Stimulated activated CD8-positive, alpha-beta memory T cell treated with anti-CD3 and anti-CD28 coated beads, Interleukin-15, amount 100 ng/mL, for 24 hours (primary cell): ENCODE measurements at places on chromosomes 13 and 19.

DNA sequence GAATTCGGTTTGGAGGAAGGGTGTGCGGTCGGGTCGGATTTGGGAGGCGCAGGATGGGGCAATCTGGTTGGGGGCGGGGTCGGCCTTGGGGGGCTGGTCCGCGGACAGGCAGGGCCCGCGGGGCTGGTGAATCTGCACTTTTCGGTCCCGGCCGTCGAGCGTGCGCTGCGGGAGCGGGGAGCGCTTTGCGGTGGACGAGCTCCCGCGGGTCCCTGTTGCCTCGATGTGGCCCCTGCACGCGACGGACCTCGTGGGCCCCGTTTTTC, 11.9 kb downstream of the PEAK3 start:
- no peak for DNase-seq

DNA sequence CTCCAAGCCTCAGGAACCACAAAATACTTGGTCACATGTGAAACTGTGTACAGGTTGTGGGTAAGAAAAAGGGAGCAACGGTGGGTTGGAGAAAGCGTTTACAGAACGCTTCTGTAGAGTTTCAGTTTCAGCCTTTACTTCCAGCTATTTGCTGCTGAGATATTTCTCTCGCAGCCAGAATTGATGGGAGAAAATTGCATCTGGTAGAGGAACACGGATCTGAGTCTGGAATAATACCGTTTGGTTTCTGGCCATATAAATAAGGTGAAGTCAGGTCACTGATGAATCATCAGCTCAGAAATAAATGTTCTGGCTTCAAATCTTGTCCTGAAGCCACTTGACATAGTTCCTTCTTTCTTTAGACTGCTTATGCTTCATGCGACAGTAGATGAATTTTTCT, 20.3 kb upstream of the RFC3 start:
- DNase-seq: no peak

- no peak for DNase-seq
Measured at GRCh38 chr13:28819046-28819730, 951 bp upstream of the MTUS2 start.

DNA sequence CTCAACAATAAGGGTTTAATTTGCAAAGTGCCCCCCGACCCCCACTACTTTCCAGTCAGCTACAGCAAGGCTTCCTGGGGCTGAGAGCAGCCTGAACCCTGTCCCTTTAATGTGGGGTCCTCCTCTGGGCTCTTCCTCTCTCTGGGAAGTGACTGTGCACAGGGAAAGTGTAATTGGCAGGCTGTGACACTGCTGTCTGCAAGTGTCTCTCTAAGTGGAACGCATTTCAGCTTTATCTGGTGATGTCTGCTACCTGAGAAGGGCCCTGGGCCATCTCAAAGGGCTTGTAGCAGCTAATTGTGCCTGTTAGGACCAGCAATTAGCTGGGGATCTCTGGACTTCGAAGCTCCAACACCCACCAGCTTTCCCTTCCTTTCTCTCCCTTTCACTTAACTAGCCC, 406.6 kb downstream of the TSHZ3 start:
- no peak for DNase-seq

GRCh38 chr13:66273011-66273410, 957.1 kb downstream of the PCDH9 start:
- DNase-seq: no peak

DNA sequence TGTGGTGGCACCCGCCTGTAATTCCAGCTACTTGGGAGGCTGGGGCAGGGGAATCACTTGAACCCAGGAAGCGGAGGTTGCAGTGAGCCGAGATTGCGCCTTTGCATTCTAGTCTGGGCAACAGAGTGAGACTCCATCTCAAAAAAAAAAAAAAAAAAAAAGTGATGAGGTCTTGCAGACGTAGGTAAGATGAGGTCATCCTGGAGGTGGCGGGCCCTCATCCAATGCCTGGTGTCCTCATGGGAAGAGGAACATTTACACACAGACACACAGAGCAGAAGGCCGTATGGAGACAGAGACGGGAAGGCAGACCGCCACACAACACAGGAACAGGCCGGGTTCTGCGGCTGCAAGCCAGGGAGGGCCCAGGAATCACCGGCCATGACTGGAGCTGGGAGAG, 4.4 kb downstream of the CACTIN start:
- no peak for DNase-seq

GRCh38 chr19:12899891-12900518, 9.0 kb downstream of the GCDH start:
- no peak for DNase-seq

GRCh38 chr13:110536006-110536693, 25.4 kb downstream of the RAB20 start:
- DNase-seq: no peak

- no peak for DNase-seq
Measured at GRCh38 chr19:10751109-10751953, 33.5 kb downstream of the DNM2 start.

- no peak for DNase-seq
Measured at GRCh38 chr13:107665926-107666458, 549.3 kb downstream of the LIG4 start.

DNA sequence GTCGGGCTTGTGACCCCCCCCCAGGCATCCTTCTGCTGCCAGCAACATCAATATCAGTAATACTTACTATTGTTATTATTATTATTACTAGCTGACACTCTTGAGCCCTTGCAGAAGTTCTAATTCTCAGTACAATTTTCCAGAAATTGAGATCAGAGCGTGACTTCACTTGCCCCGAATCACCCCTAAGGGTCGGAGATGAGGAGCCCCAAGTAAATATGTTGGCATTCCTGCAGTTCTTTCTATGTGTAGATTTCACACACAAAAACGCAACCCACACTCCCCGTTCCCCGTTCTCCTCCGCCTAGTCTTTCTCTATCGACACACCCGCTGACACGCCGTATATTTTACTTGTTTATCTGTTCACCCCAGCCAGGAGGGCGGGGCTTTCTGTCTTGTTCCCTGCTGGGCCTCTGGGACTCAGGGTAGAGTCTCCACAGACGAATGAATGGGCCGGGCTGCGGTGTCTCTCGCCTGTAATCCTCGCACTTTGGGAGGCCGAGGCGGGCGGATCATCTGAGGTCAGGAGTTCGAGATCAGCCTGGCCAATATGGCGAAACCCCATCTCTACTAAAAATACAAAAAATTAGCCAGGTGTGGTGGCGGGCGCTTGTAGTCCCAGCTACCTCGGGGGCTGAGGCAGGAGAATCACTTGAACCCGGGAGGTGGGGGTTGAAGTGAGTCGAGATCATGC, 14.7 kb downstream of the TLE5 start:
- DNase-seq: no peak
